ENCODE measurements at places on chromosomes 7 and 10.
A peak's percentile ranks its signal among the peaks of the same experiment; 100 is the strongest.

DNA sequence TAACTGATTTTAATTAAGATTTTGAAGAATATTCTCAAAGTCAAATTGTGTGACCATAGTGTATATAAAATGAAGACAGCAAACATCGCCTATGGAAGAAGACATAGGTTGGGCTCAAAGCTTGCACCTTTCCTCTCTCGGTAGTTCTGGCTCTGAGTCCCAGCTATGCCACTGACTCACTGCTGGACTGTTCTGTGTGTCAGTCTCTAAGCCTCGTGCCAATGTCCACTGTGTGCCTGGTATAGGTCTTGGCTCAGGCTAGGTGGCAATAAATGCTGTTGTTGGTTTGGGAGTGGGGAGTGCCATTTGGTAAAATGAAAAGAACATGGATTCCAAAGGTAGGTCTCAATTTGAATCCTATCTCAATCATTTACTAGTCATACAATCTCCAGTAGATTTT is 137.5 kb upstream of the RHEB start:
- DNase-seq, result no peak

DNA sequence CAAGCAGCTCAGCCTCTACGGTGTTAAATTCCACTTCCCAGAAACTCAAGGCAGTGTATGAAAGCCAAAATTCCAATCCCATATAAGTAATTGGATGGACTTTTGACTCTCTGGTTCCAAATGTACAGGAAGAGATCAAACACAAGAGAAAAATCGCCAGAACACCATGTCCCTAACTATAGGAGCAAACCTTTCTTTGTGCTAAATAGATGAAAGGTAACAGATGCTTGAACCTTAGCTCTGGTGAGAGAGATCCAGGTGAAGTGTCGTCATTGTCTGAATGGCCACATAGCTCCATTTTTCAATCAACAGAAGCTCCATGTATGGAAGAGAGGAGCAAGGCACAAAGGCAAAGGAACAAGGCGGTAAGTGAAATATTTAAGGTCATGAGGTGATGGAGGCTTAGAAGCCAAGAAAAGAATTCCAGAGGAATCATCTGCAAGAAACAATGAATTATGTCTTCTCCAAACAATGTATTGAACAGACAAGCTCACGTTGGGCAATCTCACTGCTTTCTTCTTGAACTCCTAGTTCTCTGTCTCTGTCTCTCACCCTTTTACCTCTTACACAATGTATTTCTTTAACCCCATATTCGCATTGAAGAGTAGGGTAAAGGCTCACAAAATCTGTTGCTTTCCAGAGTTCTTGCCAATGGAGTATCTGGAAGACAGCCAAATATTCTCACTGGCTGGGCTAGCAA is 585.1 kb downstream of the GATA3 start:
- no peak for DNase-seq

GRCh38 chr7:15783987-15784693 is 97.7 kb upstream of the MEOX2 start:
- DNase-seq, result no peak

DNA sequence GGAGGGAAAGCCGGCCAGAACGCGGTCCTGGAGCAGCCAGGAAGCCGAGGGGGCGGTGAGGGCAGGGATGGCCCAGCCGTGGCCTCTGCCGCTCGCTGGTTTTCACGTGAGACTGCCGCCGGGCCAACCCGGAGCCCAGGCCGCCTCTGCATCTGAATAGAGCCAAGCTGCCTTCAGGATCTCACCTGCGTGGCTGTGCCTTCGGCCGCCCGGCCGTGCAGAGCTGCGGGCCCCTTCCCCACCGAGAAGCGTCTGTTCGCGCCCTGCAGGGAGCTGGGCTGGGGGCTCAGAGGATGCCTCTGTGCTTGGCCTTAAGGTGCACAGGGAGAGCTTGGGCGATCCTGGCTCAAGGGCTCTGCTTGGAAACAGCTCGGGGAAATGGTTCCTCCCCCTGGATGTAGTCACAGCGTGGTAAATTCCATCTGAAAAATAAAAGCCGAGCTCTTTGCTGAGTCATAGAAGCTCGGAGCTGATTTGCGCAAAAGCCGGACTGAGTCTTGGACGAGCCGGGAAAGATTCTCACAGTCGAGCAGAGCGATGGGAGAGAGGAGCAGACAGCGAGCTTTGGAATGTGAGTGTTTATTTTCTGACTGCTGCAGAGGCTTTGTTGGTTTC is at the start of gene JAKMIP3:
Gene JAKMIP3, plus strand, starts transcription at position 456 of the 615 bp plus-strand sequence. CDS start 38,863 bp downstream, outside the sequence.
- DNase-seq, result no peak

DNA sequence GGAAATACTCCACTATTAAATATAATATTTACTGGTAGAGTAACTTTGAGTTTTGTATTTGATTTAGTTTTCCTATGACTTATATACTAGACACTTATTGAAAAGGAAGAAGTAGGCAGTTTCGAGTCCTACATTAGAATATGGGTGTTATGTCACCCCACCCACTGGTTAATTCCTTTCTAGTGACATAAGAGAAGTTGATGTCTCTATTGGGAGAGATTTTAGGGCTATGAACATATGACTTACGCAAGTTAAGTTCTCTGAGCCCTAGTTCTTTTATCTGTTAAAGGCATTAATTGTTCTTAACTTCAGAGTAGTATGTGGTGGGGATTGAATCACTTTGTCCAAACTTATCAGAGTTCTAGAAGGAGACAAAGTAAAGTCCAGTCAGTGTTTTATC is 30.5 kb downstream of the CPED1 start:
- DNase-seq, result no peak

GRCh38 chr10:104650072-104650471 is 9.0 kb downstream of the SORCS3 start:
- no peak for DNase-seq

DNA sequence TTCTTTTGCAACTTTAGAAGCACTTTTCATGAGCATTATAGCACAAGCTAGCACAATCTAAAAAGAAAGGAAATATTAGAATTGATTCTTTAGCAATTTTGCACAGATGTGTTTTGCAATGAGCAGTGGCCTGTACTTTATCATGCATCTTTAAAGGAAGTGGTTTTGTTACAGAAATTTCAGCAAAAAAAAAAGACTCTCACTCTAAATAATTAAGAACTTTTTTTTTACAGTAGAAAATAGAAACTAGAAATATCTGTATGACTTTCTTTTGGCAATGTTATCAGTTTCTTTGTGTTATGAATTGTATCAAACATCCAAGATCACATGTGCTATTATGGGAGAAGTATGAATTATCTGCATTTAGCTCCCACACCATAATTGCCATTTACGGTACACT is 195.7 kb upstream of the KLF6 start:
- DNase-seq, result no peak

DNA sequence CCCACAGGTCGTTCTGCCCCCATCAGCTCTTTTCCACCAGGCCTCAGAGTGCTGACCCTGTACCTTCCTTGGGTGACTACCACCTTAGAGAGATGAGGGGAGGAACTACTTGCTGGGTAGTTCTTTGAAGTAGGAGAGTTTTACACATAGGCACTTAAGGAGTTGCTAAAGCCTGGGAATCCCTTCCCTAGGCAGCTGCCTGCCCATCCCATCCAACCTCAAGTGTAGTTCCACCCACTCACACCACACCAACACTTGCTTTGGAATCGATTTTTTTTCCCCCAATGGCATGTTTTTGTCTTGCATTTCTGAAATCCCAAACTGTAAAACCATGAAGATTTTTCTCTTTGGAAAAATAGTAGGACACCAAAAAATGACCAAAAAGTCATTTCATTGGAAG is 47.7 kb downstream of the FBXW4 start:
- DNase-seq, result no peak

DNA sequence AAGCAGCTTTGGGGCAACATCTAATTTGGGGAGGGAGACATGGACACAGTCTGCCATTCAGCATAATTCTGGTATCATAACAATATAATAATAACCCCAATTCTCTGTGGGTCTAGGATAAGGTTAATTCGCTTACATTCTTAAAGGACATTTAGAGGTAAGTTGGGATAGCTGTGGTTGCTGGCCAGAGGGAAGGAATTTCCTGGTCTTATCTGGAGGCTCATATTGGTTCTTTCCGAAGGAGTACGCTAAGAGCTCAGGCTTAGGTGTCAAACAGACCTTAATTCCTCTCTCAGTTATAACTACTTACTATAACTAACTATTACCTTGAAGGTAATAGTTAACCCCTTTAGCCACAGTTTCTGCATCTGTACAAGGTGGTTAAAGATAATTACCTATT is 68.8 kb downstream of the SPAG6 start:
- DNase-seq, result no peak

GRCh38 chr10:18523025-18523424 is 128.4 kb downstream of the NSUN6 start:
- DNase-seq, result no peak

GRCh38 chr7:100975371-100975821 is 6.0 kb downstream of the MUC12 start:
- DNase-seq, result no peak

GRCh38 chr10:75509706-75510105 is 78.3 kb downstream of the LRMDA start:
- no peak for DNase-seq

DNA sequence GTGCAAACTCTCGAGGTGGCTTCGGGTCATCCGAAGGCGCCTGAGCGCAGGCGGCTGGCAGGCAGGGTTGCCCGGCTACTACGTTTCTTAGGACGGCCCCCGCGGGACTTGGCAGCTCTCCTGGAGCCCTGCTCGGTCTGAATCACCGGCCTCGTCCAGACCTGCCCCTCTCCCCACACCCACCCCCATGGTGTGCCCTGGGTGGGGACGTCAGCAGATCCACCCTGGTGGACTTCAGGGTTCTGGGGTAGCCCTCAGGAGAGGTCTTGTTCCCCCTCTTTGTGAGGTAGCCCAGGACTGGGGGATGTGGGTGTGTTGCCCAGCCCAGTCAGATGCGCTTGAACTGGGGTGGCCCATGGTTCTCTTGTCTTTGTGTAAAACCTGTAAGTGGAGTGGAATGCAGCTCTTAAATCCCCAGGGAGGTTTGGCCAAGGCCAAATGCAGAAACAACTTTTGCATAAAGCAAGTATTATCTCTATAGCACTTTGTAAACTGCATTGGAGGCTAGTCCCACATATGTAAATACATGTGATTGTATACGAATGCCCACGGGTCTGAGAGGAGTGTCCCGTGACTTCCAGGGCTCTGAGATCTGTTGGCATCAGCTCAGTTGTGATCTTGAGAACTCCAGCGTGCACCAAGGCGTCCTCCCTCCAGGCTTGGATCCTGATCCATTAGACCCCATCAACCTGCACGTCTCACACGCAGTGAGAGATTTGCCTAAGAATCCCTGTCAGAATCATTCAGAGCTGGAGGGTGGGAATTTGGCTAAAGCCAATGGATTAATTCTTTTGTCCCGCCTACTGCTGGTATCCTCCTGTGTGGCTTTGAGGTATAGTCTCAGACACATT is 1.8 kb downstream of the PFKFB3 start:
- no peak for DNase-seq

- DNase-seq, result no peak
Measured at GRCh38 chr10:89389254-89389653, 3.2 kb upstream of the IFIT1 start.

GRCh38 chr7:163298-163695 is 29.1 kb upstream of the FAM20C start:
- no peak for DNase-seq

GRCh38 chr7:148334959-148335577 is 255.5 kb upstream of the C7orf33 start:
- no peak for DNase-seq

DNA sequence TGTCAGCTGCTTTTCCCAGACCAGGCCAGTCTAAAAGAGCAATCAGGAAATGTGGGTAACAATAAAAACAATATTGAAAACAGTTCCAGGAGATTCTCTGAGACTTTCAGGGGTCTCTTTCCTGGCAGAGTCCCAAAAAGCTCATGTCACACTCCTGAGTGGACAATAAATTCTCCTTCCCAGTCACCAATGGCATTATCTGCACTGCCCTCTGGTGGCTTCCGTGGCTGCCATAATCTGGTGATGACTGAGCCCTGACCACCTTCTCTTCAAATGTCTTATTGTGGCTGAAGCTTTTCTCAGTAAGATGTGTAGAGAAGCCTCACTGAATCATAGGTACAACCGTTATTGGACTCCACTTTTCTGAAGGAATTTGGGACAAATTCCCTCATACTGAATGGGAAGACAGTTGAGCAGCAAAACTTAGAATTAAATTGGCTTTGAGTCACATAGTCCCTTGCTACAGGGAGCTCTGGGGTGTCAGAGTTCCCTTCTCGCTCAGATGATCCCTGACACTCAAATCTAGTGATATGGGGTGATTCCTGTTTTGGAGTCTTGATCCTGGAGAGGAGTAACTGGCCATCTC is 24.4 kb upstream of the ASAH2 start:
- peak; percentile 6 for DNase-seq

GRCh38 chr7:82810558-82811259 is 352.0 kb downstream of the PCLO start:
- DNase-seq, result no peak

DNA sequence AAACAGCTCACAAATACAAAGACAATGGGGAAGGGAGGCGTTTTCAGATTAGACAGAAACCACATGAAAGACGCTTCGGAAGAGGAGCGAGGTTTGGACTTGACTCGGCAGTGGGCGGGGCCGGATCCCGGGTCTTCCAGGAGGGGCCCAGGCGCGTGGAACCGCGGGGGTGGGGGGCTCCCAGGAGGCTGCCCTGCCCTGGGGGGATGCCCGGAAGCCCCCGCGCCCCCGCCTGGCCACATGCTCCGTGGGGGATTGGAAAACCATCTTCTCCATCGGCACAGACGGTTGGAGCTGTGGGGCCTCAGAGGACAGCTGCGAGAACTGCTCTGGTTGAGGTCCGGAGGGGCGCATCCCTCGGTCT is 186.0 kb upstream of the SHH start:
- no peak for DNase-seq

DNA sequence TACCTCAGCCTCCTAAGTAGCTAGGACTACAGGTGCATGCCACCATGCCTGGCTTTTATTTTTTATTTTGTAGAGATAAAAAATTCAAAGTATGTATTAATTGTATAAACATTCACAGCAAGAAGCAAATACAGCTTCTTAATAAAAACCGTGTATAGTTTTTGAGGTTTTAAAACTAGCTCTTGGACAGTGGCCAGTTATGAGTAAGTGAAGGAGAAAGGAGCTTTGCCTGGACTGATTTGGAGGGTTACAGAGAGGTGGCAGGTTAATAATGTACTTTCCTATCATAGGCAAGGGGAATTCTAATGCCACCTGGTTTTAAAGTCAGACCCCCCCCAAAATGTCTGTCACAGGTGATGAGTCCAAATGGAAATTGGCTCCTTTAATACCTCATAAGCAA is 43.4 kb downstream of the ZNRF2 start:
- DNase-seq, result no peak

DNA sequence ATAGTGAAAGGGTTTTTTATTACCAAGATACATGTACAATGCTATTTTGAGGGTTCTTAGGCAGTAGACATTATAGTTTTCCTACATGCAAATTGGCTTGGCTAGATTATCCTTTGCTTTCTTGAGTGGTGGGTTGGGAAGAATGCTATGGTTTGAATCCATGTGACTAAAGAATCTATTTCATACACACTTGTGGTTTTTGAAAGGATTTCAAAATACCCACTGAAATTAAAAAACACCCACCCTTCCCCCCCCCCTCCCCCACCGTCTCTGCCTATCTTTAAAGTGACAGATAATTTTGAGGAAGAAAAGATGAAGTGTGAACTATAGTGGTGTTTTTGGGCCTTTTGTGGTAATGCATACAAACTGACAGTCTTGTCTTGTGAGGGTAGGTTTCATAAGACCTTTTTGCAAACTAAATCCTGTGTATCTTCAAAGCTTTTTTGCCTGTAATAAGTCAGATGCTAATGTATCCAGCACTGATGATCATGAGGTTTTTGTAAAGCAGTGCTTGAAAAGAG is 90.9 kb downstream of the TPST1 start:
- DNase-seq, result no peak

All from stimulated activated CD4-positive, alpha-beta T cell treated with anti-CD3 and anti-CD28 coated beads, Interleukin-12 subunit alpha, Interleukin-12 subunit beta, amount 100 ng/mL, for 24 hours (primary cell).